IgD-negative memory B cell (primary cell): ENCODE measurements at places on chromosomes 5 and 9. TPM values are rescaled to one million over a fixed set of nuclear protein-coding genes. Genes with fewer than 3 reads are reported as not detected.

The FOXI1 gene
- polyA plus RNA-seq = not detected

The AQP3 gene
- 18.7 TPM for polyA plus RNA-seq

The CTNND2 gene
- polyA plus RNA-seq = not detected

The LRRTM2 gene
- not detected for polyA plus RNA-seq

The SPAAR gene
- not detected for polyA plus RNA-seq

The CSNK1G3 gene
- 53.6 TPM for polyA plus RNA-seq

The MEIKIN gene
- polyA plus RNA-seq = not detected

The KIF12 gene
- polyA plus RNA-seq = not detected

The CBY3 gene
- polyA plus RNA-seq = 0.64 TPM

The PCDHB4 gene
- polyA plus RNA-seq = not detected

The CDKN2A gene
- 13.9 TPM for polyA plus RNA-seq

The PTPDC1 gene
- 2.7 TPM for polyA plus RNA-seq

The STPG3 gene
- polyA plus RNA-seq = not detected

The PCDHA9 gene
- not detected for polyA plus RNA-seq

The FSTL4 gene
- not detected for polyA plus RNA-seq

The PCDHAC1 gene
- polyA plus RNA-seq = not detected

The TMEM161B gene
- 8.3 TPM for polyA plus RNA-seq

The PCDHGA7 gene
- not detected for polyA plus RNA-seq

The NEUROG1 gene
- polyA plus RNA-seq = not detected

The GIN1 gene
- 7.9 TPM for polyA plus RNA-seq

The ITK gene
- 5.6 TPM for polyA plus RNA-seq

The CTNNA1 gene
- polyA plus RNA-seq = 21.4 TPM

The IFNA13 gene
- polyA plus RNA-seq = not detected

The INVS gene
- 12.7 TPM for polyA plus RNA-seq

The SH3TC2 gene
- polyA plus RNA-seq = not detected

The KCNIP1 gene
- not detected for polyA plus RNA-seq

The PTRH1 gene
- 14.8 TPM for polyA plus RNA-seq

The MTRR gene
- polyA plus RNA-seq = 27.4 TPM

The ZBTB43 gene
- 13.7 TPM for polyA plus RNA-seq
